ENCODE measurements at places on chromosomes 13 and 19.
A peak's percentile ranks its signal among the peaks of the same experiment; 100 is the strongest.

- peak; percentile 71 for DNase-seq
These were observed 88.8 kb downstream of the GNG7 start for GRCh38 chr19:2613507-2614295.

GRCh38 chr13:111911754-111912452 is 155.0 kb upstream of the SOX1 start:
- DNase-seq, result no peak

DNA sequence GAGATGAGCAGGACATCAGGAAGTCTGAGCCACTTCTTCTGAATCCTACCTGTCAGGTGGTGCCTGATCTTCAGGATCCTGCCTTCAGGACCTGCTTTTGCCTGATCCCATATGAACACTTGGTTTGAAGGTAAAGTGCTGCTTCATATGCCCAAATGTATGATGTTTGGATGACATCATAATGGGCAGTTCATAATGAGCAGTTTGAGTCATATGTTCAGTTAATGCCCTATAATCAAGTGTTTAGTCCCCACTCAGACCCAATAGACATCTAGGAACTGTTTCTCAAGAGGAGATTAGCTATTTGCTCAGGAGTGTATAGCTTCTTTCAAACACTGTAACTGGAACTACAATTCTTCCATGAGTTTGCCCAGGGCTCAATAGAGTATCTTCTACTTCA is 58.8 kb downstream of the POLR1D start:
- DNase-seq, result no peak

DNA sequence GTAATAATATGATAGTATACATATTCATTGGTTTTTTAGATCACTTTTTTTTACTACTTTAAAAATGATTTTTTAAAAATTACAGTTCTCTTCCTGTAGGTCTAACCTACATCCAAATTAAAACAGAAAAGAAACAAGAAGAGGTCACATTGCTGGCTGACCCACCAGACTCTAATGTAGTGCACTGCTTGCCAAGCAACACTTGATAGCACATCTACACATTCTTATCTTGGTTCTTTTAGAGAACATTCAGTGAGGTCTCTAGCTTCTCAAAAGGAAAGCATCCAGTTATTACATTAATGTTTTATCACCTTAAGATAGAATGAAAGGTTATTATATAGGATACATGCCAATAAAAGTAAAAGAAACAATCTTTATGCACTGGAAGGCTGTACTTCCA is 35.6 kb downstream of the NDFIP2 start:
- DNase-seq, result no peak

- no peak for DNase-seq
These were observed 8.3 kb downstream of the GTF3A start for GRCh38 chr13:27432611-27433210.

DNA sequence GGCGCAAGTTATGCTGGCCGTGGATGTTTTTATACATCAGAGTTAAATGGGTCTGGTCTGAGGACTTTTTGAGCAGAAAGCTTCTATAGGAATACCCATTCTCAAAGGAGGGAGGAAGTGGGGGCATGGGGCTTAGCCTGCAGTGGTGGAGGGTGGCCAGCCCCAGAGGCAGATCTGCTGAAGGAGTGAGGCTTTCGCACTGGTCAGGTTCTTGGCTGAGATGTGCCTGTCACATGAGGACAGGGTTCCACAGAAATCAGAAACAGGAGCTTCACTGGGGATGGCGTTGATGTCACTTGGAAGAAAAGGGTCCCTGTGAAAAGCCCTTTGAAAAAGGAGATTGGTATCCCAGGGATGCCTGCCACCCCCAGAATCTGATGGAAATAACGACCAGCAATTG is 100.7 kb upstream of the MCF2L start:
- no peak for DNase-seq
